ENCODE measurements at places on chromosomes 7 and 10.
A peak's percentile ranks its signal among the peaks of the same experiment; 100 is the strongest.

DNA sequence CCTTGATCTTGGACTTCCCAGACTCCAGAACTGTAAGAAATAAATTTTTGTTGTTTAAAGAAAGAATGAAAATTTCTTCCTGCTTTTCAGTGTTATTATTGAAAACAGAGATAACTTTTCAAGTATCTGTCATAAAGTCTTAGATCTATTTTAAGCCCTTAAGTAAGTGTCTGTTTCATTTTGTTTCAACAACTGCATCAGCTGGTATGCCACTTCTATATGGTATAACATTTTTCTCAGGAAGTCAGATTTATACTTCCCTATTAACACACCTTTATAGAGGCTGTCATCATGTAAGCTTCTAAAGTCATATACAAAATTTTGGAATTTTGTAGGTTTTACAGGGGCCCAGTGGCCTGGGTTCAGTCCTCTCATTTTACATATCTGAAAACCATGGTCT lies 24.4 kb downstream of the RALA start:
- DNase-seq: no peak

DNA sequence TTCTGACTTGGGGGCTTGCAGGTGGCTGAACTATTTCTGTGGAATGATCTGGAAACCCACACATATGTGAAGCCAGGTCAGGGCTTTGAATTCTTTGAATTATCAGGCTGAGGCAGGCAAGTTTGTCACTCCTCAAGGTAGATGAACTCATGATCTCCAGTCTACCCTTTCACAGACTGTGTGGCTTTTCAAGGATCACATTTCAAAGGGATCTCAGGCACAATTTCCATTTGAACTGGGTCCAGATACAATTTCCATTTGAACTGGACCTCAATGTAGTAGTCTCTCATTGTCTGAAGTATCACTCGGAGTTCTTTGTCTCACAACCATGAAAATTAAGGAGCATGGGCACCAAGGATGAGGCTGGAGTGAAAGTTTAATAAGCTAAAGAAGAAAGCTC lies 25.7 kb upstream of the EIF4H start:
- DNase-seq: no peak

- no peak for DNase-seq
These were observed 17.0 kb downstream of the PNLIPRP3 start for GRCh38 chr10:116444527-116445142.

DNA sequence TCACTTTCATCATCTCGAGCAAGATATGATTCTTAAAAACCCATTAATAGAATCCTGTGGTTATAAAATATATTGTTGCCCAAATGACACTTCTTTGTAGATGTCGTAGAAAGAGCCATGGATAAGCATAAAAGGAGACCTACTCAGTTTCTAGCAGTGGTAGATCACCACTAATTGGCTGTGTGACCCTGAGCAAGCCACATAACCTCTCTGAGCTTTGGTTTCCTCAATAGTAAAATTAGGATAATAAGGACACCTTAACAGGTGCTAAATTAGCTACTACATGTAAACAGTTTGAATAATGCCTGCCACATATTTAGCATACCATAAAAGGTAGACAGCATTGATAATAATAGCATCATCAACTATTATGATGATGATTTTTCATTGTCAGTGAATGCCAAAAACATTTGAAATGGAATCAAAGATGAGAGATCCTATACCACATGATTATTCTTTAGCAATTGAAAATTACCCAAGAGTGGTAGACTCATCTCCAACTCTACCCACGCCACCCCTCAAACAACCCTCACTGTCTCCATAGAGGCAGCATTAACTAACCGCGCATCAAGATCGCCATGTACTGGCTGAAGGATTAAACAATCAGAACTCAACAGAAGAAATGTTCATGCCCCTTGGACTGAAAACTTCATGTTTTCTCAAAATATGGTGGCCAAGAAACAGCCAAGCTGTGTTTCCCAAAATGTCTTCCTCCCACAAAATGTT lies 45.8 kb downstream of the CHST15 start:
- no peak for DNase-seq

DNA sequence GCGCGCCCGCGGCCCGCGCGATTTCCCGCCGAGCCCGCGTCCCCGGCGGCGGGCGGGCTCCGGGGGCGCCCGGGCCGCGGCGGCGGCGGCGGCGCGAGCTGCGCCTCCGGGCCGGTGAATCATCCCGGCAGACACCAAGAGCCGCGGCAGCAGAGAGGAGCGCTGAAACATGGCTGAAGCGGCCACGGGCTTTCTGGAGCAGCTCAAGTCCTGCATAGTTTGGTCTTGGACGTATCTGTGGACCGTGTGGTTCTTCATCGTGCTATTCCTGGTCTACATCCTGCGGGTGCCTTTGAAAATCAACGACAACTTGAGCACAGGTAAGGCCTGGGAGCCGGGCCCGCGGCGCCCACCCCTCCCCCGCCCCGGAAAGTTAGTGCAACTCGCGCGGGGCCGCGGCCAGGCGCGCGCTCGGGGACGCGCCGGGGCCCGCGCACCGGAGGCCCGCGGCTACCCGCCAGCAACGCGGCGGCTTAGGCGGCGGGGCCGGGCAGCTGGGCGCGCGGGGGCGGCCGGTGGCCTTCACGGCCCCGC lies at the start of gene ST7:
Gene ST7 (plus strand): TSS at position 130 of the 534 bp plus-strand sequence. CDS start 40 bp downstream, at position 170.
- DNase-seq: peak; percentile 49

DNA sequence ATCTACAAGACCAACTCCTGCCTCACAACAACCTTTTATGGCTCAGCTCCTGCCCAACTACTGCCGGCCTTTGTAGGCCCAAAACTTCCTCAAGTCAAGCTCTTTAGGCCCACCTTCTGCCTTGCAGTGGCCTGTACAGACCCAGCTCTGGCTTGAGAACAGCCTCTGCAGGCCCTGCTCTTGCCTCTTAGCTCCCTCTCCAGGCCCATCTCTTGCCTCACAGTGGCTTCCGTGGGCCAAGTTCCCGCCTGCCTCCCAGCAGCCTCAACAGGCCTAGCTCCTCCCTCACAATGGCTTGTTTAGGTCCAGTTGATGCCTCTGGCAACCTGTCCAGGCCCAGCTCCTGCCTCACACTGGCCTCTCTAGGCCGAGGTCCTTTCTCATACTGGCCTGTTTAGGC lies 32.4 kb upstream of the VKORC1L1 start:
- no peak for DNase-seq

- no peak for DNase-seq
These were observed 53.3 kb downstream of the UBN2 start for GRCh38 chr7:139284252-139284896.

GRCh38 chr10:49562893-49563292 lies 24.0 kb upstream of the ERCC6 start:
- no peak for DNase-seq

DNA sequence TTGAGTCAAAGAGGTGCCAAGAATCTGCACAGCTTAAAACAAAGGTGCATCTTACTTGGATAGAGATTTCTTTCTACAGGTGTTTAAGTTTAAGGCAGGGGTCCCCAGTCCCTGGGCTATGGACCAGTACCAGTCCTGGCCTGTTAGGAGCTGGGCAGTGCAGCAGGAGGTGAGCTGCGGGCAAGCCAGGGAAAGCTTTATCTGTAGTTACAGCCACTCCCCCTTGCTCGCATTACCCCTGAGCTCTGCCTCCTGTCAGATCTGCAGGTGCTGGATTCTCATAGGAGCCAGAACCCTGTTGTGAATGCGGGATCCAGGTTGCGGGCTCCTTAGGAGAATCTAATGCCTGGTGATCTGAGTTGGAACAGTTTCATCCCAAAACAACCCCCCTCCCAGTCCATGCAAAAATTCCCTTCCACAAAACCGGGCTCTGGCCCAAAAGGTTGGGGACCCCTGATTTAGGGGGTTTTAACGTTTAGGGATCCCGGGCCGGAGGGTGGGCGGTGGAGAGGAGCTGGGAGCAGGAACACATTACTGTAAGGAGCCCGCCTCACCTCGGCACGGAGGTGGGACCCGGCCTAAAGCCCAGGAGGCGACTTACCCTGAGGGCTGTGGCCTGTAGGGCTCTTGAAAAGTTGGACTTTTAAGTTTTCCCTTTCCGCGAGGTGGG lies 60.2 kb downstream of the ZNF467 start:
- DNase-seq: no peak

DNA sequence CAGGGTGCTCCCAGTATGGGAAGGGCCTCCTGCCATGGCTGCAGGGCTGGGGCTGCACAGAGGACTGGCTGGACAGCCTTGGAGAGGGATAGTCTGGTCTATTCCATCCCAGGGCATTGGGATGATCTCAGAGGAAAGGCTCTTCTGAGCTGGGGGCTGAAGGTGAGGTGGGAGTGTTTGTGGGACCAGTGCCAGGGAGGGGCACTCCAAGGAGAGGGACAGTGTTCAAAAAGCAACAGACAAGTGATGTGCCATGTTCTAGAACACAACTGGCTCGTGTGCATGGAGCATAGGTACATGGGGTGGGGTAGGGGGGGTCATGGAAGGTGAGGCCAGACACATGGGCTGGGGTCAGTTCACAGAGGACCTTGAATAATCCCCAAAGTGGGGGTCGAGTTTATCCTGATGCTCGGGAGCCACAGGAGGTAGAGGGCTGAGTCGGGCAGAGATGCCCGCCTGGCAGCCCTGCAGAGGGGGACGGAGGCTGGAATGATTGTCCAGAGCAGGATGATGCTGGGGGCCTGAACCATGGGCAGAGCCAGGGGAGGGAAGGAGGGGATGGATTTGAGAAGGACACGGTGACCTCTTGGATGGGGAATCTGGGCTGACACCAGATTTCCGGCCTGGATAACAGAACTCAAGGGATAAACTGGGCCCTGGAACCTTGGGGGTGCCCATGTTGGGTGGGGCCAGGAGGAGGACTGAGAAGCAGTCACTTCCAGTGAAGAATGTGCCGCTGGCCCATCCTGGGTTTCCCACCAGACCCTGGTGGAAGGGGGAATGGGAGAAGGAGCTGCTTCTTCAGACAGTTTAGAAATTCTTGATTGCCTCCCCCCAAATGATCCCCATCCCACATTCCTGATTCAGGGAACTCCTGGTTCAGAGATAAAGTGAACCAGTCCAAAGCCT lies 50.4 kb downstream of the NEURL1 start:
- DNase-seq: no peak

- no peak for DNase-seq
These were observed 276.3 kb upstream of the KCND2 start for GRCh38 chr7:119996634-119997033.

DNA sequence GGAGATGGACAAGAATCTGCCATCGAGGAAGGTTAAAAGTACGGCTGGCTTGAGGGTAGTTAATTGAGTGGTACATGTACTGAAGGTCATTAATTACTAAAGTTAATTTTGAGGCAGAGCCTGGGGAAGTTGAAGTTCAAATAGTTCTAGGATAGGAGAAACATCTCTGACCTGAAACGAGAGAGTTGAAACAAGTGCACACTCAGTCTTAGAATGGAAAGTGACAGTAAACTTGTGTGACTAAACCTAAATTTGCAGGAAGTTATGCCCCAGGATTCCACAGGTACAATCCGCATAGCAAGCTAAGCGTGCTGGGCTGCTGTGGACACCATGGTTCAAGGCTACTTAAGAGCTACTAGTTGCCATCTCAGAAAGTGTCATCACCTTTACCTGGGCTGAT lies 209.9 kb downstream of the CHCHD3 start:
- DNase-seq: no peak

GRCh38 chr10:350981-351501 lies 215.8 kb downstream of the ZMYND11 start:
- no peak for DNase-seq

GRCh38 chr10:94545391-94546048 lies at the start of gene HELLS:
Gene HELLS (plus strand): TSS chr10:94545788. CDS start chr10:94545922, 134 bp downstream.
- peak; percentile 47 for DNase-seq

GRCh38 chr10:36183726-36184125 lies 541.6 kb upstream of the FZD8 start:
- DNase-seq: no peak

- no peak for DNase-seq
These were observed 139.4 kb downstream of the GFRA1 start for GRCh38 chr10:116133634-116134033.

GRCh38 chr7:86932038-86932512 lies 127.4 kb downstream of the ELAPOR2 start:
- no peak for DNase-seq

- no peak for DNase-seq
These were observed 32.9 kb downstream of the HTRA1 start for GRCh38 chr10:122494173-122494820.

DNA sequence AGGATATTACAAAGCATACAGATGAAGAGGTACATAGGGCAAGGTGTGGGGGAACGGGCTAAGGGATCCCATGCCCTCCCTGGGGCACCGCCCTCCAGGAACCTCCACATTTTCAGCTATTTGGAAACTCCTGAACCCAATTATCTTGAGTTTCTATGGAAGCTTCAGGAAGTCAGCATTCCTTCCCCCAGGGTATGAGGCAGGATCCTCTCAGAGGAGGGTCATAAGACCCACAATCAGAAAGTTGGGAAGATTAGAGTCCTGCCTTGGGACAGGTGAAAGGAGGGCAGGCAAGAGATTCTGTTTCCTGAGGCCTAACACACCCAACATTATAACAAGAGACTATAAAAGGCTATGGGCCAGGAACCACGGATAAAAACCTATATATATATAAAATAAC lies 98.0 kb downstream of the RALA start:
- no peak for DNase-seq

Measured in NCI-H748 treated with DMSO at 0.1 percent for 48 hours (cell line).